T-cell (primary cell): ENCODE measurements at places on chromosomes 12 and 14. TPM values are rescaled to one million over a fixed set of nuclear protein-coding genes. Genes with fewer than 3 reads are reported as not detected.

DNA sequence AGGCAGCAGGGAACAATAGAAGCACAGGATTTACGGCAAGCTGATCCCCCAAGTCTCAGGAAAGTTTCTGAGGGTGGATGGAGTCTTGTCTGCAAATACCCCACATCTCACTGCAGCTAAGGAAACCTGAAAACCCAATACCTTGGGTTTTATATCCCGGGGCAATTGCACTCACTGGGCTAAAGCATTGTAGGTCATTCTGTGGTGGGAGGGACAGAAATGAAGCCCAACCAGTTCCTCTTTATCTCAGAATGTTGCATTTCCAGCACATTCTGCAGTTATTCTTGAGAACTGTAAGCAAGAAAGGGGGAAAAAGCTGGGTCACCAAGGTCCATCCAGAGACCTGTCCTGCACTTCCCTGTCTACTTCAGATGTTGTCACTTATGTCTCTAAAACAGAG, 39.8 kb downstream of the C12orf42 start:
- DNase-seq = no peak

- no peak for DNase-seq
These were observed 1.6 kb upstream of the NR4A1 start for GRCh38 chr12:52049688-52050087.

DNA sequence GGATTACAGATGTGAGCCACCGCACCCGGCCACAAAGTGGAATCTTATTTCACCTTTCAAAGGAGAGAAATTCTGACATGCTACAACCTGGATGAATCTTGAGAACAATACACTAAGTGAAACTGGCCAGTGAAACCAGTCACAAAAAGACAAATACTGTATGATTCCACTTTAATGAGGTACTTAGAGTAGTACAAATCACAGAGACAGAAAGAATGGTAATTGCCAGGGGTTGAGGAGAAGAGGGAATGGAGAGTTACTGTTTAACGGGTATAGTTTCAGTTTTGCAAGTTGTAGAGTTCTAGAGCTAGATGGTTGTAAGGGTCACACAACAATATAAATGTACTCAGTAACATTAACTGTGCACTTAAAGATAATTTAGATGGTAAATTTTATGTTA, 33.4 kb downstream of the ADIPOR2 start:
- DNase-seq = no peak

DNA sequence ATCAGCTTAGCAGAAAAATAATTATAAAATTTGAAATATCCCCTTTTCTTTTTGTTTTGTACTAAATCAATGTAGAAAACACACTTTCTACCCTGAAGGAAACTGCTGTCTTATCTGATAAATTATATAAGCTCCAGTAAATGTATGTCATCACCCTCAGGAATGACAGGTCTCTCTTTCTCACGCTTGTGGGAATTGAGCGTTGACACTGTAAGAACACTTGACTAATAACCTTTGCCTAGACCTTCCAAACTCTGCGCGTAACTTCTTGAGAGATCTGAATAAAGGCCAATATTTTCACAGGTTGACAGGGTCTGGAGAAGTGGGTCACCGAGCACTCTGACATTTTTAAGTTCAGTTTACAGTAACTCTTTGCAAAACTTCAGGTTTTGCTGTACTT, 138.5 kb downstream of the BCAT1 start:
- DNase-seq = no peak

DNA sequence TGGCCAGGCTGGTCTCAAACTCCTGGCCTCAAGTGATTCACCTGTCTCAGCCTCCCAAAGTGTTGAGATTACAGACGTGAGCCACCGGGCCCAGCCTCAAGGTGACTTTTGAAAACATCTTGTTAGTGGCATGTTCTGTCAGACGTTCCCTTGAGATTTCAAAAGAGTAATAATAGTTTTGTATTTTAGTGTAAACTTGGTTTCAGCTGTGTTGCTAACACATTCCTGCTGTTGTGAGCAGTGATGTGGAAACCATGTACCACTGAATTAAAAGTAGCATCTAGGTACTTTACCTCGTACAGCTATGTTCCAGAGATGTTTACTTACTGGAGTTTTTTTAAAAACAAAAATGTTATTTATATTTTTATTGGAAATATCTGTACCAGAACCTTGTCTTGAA, 111.3 kb downstream of the AEBP2 start:
- DNase-seq = no peak

DNA sequence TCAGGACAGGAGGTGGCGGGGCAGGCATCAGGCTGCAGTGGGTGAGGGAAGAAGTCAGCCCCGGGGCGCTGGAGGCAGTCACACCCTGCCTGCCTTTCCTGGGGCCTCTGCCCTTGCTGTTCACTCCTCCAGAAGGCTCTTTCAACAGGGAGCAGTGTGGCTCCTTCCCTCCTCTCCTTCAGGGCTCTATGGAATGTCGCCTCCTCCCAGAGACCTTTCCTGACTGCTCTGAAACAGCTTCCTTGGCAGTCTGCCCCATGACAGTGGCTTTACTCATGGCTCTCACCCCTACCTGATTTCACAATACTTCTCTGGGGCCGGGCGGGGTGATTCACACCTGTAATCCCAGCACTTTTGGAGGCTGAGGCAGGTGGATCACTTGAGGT, 7.1 kb downstream of the RHOF start:
- no peak for DNase-seq

GRCh38 chr12:4472046-4472445, 26.4 kb upstream of the FGF6 start:
- DNase-seq = no peak

CCDC198 gene
- not detected for total RNA-seq

MAP3K9 gene
- total RNA-seq = 6.7 TPM
